Left lung (tissue), 14 donors: ENCODE measurements at places on chromosomes 4 and X. TPM values are rescaled to one million over a fixed set of nuclear protein-coding genes. Genes with fewer than 3 reads are reported as not detected.
A peak's percentile ranks its signal among the peaks of the same experiment; 100 is the strongest.

DNA sequence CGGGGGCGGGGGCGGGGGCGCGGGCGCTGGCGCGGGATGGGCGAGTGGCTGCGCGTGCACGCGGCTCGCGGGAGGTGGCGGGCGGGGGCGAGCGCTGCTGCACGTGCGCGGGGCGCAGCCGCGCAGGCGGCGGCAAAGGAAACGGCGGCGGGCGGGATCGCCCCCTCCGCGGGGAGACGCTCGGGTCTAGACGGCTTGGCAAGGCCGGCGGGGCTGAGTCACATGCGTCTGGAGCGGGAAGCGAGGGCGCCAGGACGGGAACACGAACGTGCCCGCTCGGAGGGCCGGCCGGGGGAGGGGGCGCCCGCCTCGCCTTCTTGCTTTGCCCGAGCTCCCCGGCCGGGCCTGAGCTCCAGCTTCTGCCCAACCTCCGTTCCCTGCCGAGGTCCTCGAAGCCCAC is 4.3 kb upstream of the HAUS7 start:
- no peaks in the 10 kb centered on the region for H3K36me3 ChIP-seq
- H3K4me1 ChIP-seq: peaks cover 7% of the 10 kb centered on the region
- peak overlapping the region; percentile 1 for H3K4me3 ChIP-seq

GRCh38 chrX:117038918-117039440 is 576.2 kb upstream of the CT83 start:
- no peaks in the 10 kb centered on the region for H3K27me3 ChIP-seq
- no peaks in the 10 kb centered on the region for H3K4me1 ChIP-seq
- no peak for DNase-seq

DNA sequence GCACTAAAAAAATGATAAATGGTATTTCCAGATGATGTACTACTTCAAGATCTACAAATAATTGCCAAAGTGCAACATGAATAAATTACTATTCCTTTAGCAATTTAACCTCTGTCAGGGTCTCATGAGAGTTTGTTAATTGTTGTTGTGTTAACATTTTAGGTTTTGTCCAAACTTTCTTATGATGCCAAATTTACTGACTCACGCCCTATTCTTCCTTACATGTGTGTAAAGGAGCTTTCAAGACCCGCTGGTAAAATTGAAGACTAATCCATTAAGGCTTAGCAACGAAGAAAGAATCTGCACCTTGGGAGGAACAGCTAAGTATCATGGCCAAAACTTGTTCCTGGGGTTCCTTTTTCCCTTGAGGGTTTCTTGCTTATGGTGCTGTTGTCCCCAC is 252.7 kb upstream of the JADE1 start:
- no peak overlapping the region for H3K4me3 ChIP-seq
- no peaks in the 10 kb centered on the region for H3K27me3 ChIP-seq
- no peak for DNase-seq
- H3K4me1 ChIP-seq: peaks cover 32% of the 10 kb centered on the region
- H3K36me3 ChIP-seq: no peaks in the 10 kb centered on the region
- H3K27ac ChIP-seq: no peak overlapping the region

The MAMLD1 gene
- total RNA-seq: 3.6 TPM

The CT83 gene
- total RNA-seq: not detected

The IL1RAPL1 gene
- total RNA-seq: not detected

The SLC7A11 gene
- 1.8 TPM for total RNA-seq

DNA sequence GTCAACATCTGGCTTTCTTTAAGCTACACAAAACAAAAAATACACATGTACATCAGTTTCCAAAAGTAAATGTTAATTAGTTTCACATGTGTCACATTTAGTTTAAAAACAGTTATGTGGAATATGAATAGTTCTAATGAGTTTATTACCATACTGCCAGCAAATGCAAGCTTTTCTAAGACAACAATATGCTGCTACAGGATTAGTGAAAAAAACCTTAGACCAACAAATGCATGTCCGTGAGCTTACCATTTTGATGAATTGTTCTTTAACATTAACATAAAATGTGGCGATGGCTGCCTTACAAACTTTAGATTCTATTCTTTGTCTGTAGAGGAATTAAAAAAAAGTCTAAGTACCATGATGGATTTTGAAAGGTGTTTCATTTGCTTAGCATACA is 31.8 kb downstream of the CENPU start:
- DNase-seq: no peak
- H3K27ac ChIP-seq: no peak overlapping the region
- no peaks in the 10 kb centered on the region for H3K27me3 ChIP-seq
- no peak overlapping the region for H3K4me3 ChIP-seq
- H3K36me3 ChIP-seq: no peaks in the 10 kb centered on the region

The GPRASP2 gene
- 5.0 TPM for total RNA-seq

DNA sequence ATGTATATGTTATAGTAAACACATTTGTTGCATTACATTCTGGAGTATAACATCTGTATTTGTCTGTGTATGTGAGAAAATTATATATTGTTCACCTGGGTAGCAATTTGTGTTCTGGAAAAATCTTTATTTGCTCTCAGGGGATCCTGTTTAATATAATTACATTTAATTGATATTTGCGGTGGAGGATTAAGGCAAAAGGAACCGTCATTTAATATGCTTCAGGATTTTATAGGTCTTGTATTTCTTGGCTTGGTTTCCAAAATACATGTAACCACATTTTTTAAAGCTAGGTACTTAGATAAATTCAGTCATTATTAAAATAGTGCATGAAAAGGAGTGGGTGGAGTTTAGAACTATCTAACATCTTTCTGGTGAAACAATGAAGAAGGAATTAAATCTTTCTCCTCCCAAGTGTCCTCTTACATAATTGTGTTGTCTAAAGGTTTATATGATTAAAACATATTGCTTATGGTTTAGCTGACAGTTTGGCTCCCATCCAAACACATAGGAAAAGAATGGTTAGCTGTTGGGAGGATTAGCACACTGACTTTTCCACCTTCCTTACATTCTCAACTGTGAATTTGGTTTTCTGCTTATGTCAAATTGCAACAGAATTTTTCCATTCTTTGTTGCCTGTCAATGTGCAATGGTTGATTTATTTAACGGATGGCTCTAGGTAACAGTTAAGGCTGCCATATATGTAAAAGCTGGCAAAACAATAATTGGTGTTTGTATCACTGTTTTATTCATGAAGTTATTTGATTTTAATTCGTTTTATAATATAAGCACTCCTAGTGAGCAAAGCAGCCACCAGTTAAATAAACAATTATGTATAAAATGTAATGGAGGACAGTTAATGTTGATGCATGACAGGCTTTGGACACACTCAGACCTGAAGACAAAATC is 250.8 kb upstream of the SFRP2 start:
- no peak overlapping the region for H3K4me3 ChIP-seq
- H3K36me3 ChIP-seq: no peaks in the 10 kb centered on the region
- no peaks in the 10 kb centered on the region for H3K4me1 ChIP-seq
- no peak overlapping the region for H3K27ac ChIP-seq
- no peak for DNase-seq
- no peaks in the 10 kb centered on the region for H3K27me3 ChIP-seq

DNA sequence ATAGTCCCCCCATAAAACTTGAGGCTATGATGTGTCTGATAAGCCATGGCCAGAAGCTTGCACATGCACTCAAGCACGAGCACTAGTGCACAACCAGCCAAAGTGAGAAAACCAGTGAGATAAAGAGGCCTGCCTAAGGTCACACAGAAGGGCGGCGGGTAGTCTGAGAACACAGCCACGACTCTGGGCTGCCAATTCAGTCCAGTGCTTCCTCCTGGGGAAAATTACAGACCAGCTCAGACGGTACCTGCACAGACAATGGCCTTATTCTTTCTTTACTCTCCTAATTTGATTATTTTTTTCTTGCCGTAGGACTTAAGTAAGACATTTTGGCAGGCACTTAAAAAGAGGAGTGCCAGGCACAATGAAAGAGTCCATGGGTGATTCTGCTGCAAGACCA is 533.2 kb upstream of the FAT1 start:
- H3K36me3 ChIP-seq: no peaks in the 10 kb centered on the region
- no peaks in the 10 kb centered on the region for H3K27me3 ChIP-seq
- H3K4me3 ChIP-seq: no peak overlapping the region
- H3K4me1 ChIP-seq: no peaks in the 10 kb centered on the region
- H3K27ac ChIP-seq: no peak overlapping the region

DNA sequence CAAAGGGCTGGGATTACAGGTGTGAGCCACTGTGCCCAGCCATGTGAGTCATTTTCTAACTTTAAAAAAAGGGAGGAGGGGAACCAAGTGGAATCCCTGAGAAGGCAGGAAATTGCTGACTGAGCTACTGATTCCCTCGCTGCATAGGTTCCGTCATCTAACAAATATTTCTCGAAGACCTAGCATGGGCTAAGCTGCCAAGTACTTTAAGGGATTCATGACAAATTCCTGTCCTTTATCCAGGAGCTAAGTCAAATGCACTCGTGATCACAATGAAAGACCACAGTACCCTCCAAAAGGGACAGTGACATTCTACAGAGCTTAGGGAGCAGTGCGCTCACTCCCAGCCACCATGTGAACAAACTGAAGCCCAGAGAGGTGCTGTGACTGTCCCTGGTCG is 33.2 kb upstream of the MAN2B2 start:
- no peaks in the 10 kb centered on the region for H3K27me3 ChIP-seq
- DNase-seq: no peak
- H3K27ac ChIP-seq: no peak overlapping the region
- H3K4me3 ChIP-seq: no peak overlapping the region
- no peaks in the 10 kb centered on the region for H3K4me1 ChIP-seq

The BMP2K gene
- total RNA-seq: 46.1 TPM

The REELD1 gene
- total RNA-seq: 0.13 TPM

- H3K27ac ChIP-seq: no peak overlapping the region
- H3K36me3 ChIP-seq: no peaks in the 10 kb centered on the region
- no peaks in the 10 kb centered on the region for H3K27me3 ChIP-seq
- DNase-seq: no peak
- peaks cover 75% of the 10 kb centered on the region for H3K4me1 ChIP-seq
- no peak overlapping the region for H3K4me3 ChIP-seq
These were observed 14.6 kb downstream of the SH3RF1 start for GRCh38 chr4:169256101-169256612.

The FGD1 gene
- 5.3 TPM for total RNA-seq

- H3K4me3 ChIP-seq: no peak overlapping the region
- DNase-seq: no peak
- H3K4me1 ChIP-seq: no peaks in the 10 kb centered on the region
- no peaks in the 10 kb centered on the region for H3K27me3 ChIP-seq
- no peak overlapping the region for H3K27ac ChIP-seq
- H3K36me3 ChIP-seq: no peaks in the 10 kb centered on the region
These were observed 118.0 kb downstream of the SHISA3 start for GRCh38 chr4:42515156-42515884.

DNA sequence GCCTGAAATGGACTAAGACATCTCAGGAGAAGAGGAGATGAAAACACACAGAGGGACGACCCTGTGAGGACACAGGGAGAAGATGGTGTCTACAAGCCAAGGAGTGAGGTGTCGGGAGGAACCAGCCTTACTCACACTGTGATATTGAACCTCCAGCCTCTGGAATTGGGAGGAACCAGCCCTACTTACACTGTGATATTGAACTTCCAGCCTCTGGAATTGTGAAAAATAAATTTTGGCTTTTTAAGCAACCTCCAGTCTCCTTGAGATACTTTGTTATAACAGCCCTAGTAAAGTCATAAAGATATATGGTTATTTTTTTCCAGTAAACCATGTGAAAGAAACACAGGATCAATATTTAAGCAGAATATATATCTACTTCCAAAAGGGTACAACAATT is 76.5 kb downstream of the DHRSX start:
- H3K4me1 ChIP-seq: no peaks in the 10 kb centered on the region
- H3K27me3 ChIP-seq: no peaks in the 10 kb centered on the region
- no peak for DNase-seq
- H3K36me3 ChIP-seq: no peaks in the 10 kb centered on the region
- no peak overlapping the region for H3K27ac ChIP-seq
- no peak overlapping the region for H3K4me3 ChIP-seq

DNA sequence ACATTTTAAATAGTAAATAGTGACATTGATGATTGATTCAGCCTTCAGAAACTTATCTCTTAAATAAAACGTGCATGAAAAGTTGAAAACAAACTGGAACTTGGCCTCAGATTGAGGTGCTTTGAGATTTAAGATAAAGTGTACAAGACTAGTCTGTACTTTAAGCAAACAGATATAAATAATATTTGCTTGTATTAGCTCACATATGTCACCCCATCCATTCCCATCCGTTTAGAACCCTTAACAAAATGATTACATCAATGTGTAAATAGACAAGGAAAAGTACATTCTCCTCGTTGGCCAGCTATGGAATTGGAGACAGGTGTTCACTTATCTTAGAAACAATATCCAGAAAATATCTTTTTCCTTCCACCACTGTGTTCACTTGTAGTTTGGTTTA is 130.8 kb downstream of the BANK1 start:
- H3K4me1 ChIP-seq: no peaks in the 10 kb centered on the region
- no peak overlapping the region for H3K27ac ChIP-seq
- no peak for DNase-seq
- H3K27me3 ChIP-seq: no peaks in the 10 kb centered on the region
- H3K36me3 ChIP-seq: no peaks in the 10 kb centered on the region
- no peak overlapping the region for H3K4me3 ChIP-seq

DNA sequence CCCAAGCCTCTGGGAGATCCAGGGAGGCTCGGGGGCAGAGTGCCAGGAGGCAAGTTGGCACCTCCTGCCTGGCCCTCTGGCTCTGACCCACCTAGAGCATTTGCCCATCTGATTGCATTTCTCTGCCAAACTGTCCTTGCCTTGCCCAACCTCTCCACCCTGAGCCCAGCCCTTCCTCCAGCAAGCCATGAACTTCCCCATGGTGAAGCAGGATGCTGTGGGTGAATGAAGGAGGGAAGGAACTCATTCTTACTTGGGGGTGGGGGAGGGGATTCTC is 9.3 kb upstream of the CNGA2 start:
- no peak for DNase-seq
- no peaks in the 10 kb centered on the region for H3K27me3 ChIP-seq
- H3K36me3 ChIP-seq: no peaks in the 10 kb centered on the region
- no peak overlapping the region for H3K4me3 ChIP-seq
- H3K4me1 ChIP-seq: no peaks in the 10 kb centered on the region

The COL4A6 gene
- 1.2 TPM for total RNA-seq

The YY2 gene
- 2.3 TPM for total RNA-seq

- H3K27ac ChIP-seq: no peak overlapping the region
- no peak overlapping the region for H3K4me3 ChIP-seq
- H3K36me3 ChIP-seq: no peaks in the 10 kb centered on the region
- no peak for DNase-seq
- peaks cover 10% of the 10 kb centered on the region for H3K4me1 ChIP-seq
These were observed 103.6 kb downstream of the HPGD start for GRCh38 chr4:174418640-174419212.

The IL15 gene
- 4.8 TPM for total RNA-seq

- H3K4me1 ChIP-seq: no peaks in the 10 kb centered on the region
- peaks cover 17% of the 10 kb centered on the region for H3K27me3 ChIP-seq
- H3K36me3 ChIP-seq: no peaks in the 10 kb centered on the region
- no peak for DNase-seq
- no peak overlapping the region for H3K27ac ChIP-seq
These were observed 93.2 kb upstream of the PRKX start for GRCh38 chrX:3806630-3807029.

GRCh38 chr4:94819371-94820168 is 61.8 kb downstream of the BMPR1B start:
- no peaks in the 10 kb centered on the region for H3K4me1 ChIP-seq
- no peak overlapping the region for H3K4me3 ChIP-seq
- H3K27me3 ChIP-seq: no peaks in the 10 kb centered on the region
- no peak overlapping the region for H3K27ac ChIP-seq

The AFF2 gene
- total RNA-seq: 6.0 TPM

- no peaks in the 10 kb centered on the region for H3K27me3 ChIP-seq
- no peak overlapping the region for H3K4me3 ChIP-seq
- H3K4me1 ChIP-seq: no peaks in the 10 kb centered on the region
- no peak for DNase-seq
- no peak overlapping the region for H3K27ac ChIP-seq
These were observed 147.9 kb upstream of the NEIL3 start for GRCh38 chr4:177161781-177162180.

The CFP gene
- 25.4 TPM for total RNA-seq
